ENCODE measurements at places on chromosomes 5 and 9.
A peak's percentile ranks its signal among the peaks of the same experiment; 100 is the strongest.

DNA sequence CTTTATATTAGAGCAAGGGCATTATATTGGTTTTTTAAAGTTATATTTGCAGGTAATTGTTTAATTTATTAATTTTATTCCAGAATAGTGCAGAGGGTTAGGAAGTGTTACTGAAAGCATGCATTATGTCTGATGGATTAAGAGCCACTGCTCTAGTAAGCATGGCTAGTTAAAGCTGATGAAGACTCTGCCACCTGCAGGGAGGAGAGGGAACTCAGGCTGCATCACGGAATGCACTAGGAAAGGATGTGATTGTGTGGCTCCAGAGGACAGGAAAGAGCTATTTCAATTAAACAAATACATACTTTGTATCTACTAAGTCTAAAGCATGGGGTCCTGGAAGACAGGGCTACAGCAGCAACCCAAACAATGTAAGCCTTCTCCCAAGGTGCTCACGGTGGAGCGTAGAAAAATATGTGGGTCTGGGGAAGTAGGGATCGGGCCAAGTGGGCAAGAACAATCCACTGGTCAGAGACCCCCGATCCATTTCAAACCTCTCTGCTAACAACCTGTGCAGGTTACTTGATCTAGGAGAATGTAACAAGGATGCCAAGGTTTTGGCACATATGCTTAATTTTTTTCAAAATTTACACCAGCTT, 15.3 kb upstream of the GRXCR2 start:
- peak; percentile 0 for DNase-seq

GRCh38 chr9:106441283-106441682, 421.7 kb upstream of the ZNF462 start:
- no peak for DNase-seq

- DNase-seq: no peak
Measured at GRCh38 chr5:100731768-100732167, 171.3 kb downstream of the ST8SIA4 start.

DNA sequence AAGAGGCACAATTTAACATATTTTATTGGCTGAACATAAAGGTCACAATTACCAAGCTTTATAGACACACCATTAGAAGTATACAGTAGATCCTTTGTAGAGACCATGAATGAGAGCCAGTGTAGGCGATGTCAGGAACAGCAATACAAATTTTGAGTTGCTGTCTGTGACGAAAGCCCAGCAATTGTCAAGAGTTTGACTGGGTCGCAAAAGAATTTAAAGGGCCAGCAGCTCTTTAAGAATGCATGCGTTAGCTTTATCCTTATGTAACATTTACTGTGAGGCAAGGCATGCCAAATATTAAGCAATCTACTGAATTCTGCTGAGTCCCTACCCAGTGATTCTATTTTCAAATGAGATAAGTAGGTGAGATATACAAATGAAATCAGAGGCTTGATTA, 236.9 kb downstream of the ARRDC3 start:
- DNase-seq: no peak

DNA sequence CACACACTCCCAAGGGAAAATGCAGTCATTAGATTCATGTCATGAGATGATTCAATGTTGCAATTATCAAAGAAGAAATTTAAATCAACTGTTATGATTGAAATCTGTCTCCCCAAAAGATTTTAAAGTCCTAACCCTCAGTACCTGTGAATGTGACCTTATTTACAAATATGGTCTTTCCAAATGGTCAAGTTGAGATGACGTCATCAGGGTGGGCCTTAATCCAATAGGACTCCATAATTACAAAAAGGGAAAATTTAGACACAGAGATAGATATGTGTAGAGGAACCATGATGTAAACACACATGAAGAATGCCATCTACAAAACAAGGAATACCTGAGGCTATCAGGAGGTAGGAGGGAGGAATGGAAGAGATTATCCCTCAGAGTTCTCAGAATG, 221.1 kb downstream of the ISL1 start:
- no peak for DNase-seq

- no peak for DNase-seq
Measured at GRCh38 chr5:181173027-181173419, 25.6 kb downstream of the OR2V2 start.

GRCh38 chr5:134451225-134451935, 39.7 kb upstream of the CDKN2AIPNL start:
- DNase-seq: no peak

- no peak for DNase-seq
Measured at GRCh38 chr5:80318212-80318611, 1.6 kb upstream of the SPZ1 start.

DNA sequence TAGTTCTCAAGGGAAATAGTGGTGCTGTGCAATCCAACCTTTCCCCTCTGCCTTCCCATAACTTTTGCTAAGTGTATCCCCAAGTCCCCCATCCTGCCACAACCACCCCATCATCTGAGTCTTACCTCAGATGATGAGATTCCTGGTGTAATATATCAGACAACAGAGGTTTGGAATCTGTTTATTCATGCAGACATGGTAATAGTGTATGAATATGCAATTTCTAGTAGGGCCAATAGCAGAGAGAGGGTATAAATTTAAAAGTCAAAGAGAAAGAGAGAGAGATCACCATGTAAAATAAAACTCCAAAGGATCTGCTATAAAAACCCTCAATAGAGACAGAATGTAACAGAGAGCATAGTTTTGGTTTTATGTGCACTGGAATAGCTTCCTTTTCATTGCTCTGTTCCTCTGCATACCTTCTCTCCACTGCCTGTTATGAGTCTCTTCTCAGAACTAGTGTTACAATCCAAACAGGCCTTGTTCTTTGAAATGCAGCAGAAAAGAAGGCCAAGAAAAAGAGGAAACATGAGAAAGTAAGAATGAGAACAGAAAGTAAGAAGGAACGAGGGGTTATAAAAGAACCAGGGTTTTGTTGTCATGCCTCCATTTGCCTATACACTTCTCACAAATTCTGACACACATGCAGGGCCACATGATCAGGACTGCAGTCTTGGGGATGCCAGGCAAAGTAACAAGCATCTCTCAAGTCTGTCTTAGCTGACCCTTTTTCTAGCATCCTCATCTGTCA, 278.0 kb downstream of the CETN3 start:
- DNase-seq: no peak

DNA sequence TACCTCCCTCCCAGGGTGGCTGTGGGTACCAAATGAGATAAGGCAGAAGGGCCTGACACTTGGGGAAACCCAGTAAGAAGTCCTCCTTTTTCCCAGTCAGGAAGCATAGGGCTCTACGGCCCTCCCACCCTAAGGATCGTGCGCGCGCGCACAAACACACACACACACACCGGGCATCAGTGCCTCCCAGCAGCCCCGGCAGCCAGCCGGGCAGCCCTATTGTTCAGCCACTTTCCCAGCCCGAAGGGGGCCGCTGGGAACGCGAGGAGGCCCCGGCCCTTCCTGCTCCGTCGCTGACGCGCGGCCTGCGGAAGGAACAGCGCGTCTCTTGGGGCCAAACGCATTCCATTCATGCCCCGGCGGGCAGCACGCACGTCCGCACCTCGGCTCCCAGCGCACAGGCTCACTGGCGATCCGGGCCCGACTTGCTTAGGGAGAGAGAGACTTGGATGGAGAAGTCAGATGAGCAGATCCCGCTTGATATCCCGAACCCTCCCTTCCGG, 22.6 kb downstream of the DUSP1 start:
- no peak for DNase-seq

DNA sequence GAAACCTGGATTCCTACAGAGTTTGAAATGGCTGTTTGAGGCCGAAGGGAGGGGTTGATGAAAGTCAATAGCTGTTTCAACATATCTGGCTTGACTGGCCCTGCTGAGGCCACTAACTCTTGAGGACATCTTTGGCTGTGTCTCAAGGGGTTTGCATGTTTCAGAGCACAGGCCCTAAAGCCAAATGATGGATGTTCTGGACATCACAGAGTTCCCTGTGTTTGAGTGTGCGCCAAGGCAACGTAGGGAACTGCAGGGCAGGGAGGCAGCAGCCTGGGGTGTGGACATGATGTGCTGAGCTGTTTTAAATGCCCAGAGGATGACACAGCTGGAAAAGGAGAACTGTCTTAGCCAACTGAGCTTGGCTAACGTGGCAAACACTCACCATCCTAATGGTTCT, 89.6 kb downstream of the RAPGEF1 start:
- DNase-seq: no peak

DNA sequence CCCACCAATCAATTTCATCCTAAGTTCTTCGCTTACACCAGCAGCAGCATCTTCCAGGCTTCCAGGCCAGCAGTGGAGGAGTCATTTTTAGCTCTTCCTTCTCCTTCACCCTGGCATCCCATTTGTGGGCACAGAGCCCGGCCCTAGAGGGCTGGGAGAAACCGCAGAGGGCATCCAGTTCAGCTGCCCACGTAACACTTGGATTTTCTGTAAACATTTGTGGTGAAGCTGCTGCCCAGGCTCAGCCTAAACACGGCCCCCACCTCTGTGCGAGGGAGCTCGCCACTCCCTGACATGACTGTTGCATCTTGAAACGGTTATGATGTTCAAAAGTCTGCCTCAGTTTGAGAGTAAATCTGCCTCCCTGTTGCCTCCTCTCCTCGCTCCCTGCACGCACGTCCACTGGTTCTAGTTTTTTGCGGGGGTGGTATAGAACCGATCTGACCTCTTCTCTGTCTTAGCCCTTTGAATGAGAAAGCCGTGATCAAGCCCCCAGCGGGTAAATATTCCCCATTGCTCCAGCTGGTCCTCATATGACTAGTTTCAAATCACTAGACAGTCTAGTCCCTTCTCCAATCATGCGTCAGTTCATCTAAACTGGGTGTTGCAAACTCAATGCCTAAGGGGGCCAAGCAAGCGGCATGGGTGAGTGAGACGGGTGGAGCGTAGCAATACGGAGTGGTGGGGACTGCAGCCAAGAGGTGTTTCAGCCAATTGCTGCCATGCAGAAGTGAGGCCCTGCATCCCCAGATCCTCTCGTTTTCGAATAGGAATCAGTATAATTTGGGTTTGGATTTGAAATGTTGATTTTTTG, 34.9 kb upstream of the N4BP3 start:
- no peak for DNase-seq

- no peak for DNase-seq
Measured at GRCh38 chr5:93789173-93790067, 48.0 kb upstream of the POU5F2 start.

DNA sequence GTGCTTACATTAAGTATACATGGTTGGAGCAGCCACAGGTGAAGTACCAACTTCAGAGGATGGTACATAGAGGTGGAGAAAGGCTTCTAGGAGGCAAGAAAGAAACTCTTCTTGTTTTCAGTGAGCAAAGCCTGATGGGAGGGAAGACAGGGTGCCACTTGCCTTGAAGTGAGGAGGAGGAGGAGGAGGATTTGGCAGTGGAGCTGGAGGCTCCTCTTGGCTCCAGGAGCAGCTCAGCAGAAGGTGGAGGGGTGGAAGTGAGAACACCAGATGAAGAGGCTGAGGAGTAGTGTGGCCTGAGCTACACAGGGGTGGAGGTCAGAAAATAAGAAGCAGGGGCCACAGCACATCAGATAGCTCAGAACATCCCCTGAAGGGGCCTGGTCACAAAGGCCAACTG, 91.1 kb upstream of the SHISAL2B start:
- DNase-seq: no peak

- DNase-seq: no peak
Measured at GRCh38 chr9:72902268-72902667, 50.6 kb downstream of the ALDH1A1 start.

Measured in C1 segment of cervical spinal cord (tissue), 14 donors.